ENCODE measurements at places on chromosomes 4 and X.

DNA sequence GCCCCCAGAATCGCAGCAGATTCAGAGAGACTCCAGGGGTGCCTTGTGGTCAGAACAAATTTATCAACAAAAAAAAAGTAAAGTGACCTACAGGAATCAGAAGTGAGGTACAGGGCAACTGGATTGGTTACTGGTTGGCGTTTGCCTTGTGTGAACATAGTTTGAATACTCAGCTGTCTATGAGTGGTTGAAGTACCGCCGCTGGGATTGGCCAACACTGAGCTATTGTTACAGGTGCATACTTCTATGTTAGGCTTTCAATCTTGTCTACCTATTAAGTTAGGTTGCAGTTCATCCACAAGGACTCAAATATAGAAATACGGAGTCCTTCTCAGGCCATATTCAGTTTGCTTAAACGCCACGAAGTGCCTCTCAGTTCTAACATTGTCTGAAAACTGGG is 993.5 kb upstream of the PRKX start:
- no peaks in the 10 kb centered on the region for H3K4me1 ChIP-seq
- no peaks in the 10 kb centered on the region for H3K27me3 ChIP-seq
- no peak for DNase-seq
- no peaks in the 10 kb centered on the region for H3K36me3 ChIP-seq

DNA sequence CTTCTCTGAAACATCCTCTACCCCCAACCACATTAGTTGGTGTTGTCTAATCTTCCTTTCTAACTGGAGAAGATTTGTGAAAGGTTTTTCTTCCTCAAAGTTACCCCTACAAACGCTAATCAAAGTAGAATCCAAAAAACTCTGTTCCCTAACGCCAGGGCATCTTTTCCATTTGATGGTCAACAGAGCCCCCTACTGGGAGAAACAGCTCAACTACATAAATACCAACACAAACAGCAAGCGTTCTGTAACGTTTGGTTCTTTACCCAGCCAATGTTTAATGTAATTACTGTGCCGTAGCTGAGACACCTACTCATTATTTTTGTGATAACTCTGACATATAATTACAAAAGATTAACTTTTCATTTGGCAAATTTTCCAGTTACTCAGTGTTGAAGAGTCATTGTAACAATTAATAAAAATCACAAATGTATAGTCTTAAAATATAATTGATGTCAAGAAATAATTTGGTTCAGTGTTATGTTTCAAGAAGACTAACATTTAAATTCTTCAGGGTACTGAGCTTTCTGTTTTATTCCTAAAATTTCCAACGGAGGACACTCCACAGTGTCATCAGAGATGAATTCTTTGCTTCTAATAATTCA is 94.9 kb upstream of the TBC1D9 start:
- peak; percentile 3 for DNase-seq
- H3K4me1 ChIP-seq, result no peaks in the 10 kb centered on the region
- no peaks in the 10 kb centered on the region for H3K36me3 ChIP-seq
- no peak overlapping the region for H3K4me3 ChIP-seq
- peaks cover 2% of the 10 kb centered on the region for H3K27me3 ChIP-seq

GRCh38 chrX:77771601-77772000 is 14.4 kb downstream of the ATRX start:
- peaks cover 11% of the 10 kb centered on the region for H3K4me1 ChIP-seq
- no peaks in the 10 kb centered on the region for H3K27me3 ChIP-seq
- H3K4me3 ChIP-seq, result no peak overlapping the region
- H3K27ac ChIP-seq, result no peak overlapping the region

GRCh38 chrX:96621811-96622210 is 62.8 kb upstream of the DIAPH2 start:
- H3K4me1 ChIP-seq, result no peaks in the 10 kb centered on the region
- no peak overlapping the region for H3K4me3 ChIP-seq
- no peak overlapping the region for H3K27ac ChIP-seq

DNA sequence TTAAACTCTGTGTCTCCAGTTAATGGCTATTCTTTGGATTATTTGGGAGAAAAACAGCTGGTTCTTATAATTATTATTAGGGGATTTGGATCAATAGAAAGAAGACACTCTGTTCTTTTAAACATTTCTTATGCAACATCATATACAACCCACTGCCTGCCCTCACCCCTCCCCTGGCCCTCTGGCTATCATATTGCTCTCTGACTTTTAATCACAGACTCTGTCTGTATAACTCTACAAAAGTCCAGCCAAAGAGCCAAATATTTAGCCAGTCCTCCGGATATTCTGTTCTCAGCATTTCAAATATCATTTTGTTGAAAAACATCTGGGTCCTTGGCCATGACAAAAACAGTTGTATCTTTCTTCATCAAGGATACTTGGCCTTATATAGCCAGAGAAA is 19.0 kb upstream of the PACRGL start:
- H3K4me3 ChIP-seq, result no peak overlapping the region
- no peaks in the 10 kb centered on the region for H3K4me1 ChIP-seq
- DNase-seq, result no peak

DNA sequence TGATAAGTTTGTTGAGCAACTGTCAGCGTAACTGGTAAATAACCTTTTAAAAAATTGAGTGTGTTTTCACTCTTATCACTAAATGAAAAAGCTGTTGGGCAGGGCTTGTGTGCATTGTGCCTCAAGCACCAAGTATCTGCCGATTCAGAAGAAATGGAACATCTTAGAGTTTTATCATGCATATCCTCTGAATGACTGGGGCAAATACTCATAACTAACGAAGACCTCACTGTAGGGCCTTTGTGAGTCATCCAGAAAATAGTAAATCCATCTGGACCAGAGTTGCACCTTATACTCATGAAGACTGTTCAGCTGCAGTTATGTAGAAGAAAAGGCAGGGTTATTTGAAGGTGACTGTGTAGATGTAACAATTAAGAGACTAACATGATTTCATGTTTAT is 222.1 kb downstream of the CAMK2D start:
- DNase-seq, result no peak
- peaks cover 39% of the 10 kb centered on the region for H3K4me1 ChIP-seq

DNA sequence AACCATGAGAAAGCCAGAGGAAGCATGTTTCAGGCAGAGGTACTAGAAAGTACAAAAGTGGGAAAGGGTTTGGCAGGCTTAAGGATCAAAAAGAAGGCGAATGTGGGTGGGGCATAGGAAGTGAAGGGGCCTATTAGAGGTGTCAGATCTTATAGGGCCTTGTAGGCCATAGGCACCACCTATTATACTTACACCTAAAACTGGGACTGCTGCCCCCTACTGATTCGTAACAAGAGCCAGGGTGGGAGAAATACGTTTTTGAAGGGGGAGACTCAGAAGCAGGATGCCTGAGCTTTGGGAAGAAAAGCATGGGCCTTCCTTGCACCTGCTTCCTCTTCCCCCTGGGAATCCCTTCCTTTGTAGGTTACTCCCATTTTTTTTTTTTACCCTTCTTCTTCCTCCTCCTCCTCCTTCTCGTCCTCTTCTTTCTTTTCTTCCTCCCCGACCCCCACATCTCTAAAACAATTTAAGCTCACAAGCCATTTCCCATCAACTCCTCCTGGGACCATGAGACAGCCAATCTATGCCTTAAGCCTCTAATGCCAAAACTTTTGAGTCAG is 40.7 kb upstream of the GPC3 start:
- no peak overlapping the region for H3K27ac ChIP-seq
- no peak overlapping the region for H3K4me3 ChIP-seq
- no peaks in the 10 kb centered on the region for H3K36me3 ChIP-seq
- H3K4me1 ChIP-seq, result peaks cover 10% of the 10 kb centered on the region

GRCh38 chrX:312621-313331 is 5.8 kb downstream of the GTPBP6 start:
- H3K4me1 ChIP-seq, result no peaks in the 10 kb centered on the region
- DNase-seq, result no peak
- H3K4me3 ChIP-seq, result no peak overlapping the region
- no peaks in the 10 kb centered on the region for H3K27me3 ChIP-seq
- no peak overlapping the region for H3K27ac ChIP-seq

- no peak overlapping the region for H3K4me3 ChIP-seq
- no peak overlapping the region for H3K27ac ChIP-seq
- no peaks in the 10 kb centered on the region for H3K27me3 ChIP-seq
Measured at GRCh38 chr4:60033826-60034225, 1166.3 kb upstream of the ADGRL3 start.

GRCh38 chr4:66795724-66796123 is 749.6 kb downstream of the CENPC start:
- no peaks in the 10 kb centered on the region for H3K27me3 ChIP-seq
- H3K27ac ChIP-seq, result no peak overlapping the region
- no peak for DNase-seq
- no peaks in the 10 kb centered on the region for H3K36me3 ChIP-seq

GRCh38 chrX:46770817-46771163 is 11.9 kb upstream of the SLC9A7 start:
- peaks cover 2% of the 10 kb centered on the region for H3K27me3 ChIP-seq
- no peaks in the 10 kb centered on the region for H3K36me3 ChIP-seq
- no peak overlapping the region for H3K4me3 ChIP-seq
- no peaks in the 10 kb centered on the region for H3K4me1 ChIP-seq
- DNase-seq, result no peak

- H3K27me3 ChIP-seq, result no peaks in the 10 kb centered on the region
- DNase-seq, result no peak
- no peaks in the 10 kb centered on the region for H3K36me3 ChIP-seq
- no peak overlapping the region for H3K27ac ChIP-seq
Measured at GRCh38 chrX:133307637-133308498, 89.7 kb upstream of the TFDP3 start.

- H3K27me3 ChIP-seq, result no peaks in the 10 kb centered on the region
- no peaks in the 10 kb centered on the region for H3K36me3 ChIP-seq
- DNase-seq, result no peak
- no peaks in the 10 kb centered on the region for H3K4me1 ChIP-seq
- H3K4me3 ChIP-seq, result no peak overlapping the region
- H3K27ac ChIP-seq, result no peak overlapping the region
Measured at GRCh38 chrX:33726281-33727160, 405.6 kb downstream of the FAM47A start.

DNA sequence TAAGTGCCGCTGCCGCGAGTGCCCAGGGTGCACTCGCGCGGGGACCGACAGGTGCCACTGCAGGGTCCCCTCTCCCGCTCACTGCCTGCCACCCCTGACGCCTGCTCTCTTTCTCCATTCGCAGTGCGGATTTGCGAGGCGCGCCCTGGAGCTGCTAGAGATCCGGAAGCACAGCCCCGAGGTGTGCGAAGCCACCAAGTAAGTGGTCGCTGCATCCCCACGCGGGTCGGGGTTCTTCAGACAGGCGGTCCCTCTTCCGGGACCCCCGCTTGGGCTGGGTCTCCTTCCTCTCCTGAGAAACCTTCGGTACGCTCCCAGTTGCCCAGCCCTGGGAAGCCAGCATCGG is 547 bp downstream of the GUCY1A1 start:
- H3K27me3 ChIP-seq, result peaks cover 68% of the 10 kb centered on the region
- peaks cover 2% of the 10 kb centered on the region for H3K36me3 ChIP-seq
- no peak overlapping the region for H3K27ac ChIP-seq
- peak; percentile 5 for DNase-seq

GRCh38 chr4:81319657-81320056 is 104.6 kb upstream of the PRKG2 start:
- no peak for DNase-seq
- no peak overlapping the region for H3K4me3 ChIP-seq
- H3K27me3 ChIP-seq, result no peaks in the 10 kb centered on the region
- no peaks in the 10 kb centered on the region for H3K36me3 ChIP-seq

DNA sequence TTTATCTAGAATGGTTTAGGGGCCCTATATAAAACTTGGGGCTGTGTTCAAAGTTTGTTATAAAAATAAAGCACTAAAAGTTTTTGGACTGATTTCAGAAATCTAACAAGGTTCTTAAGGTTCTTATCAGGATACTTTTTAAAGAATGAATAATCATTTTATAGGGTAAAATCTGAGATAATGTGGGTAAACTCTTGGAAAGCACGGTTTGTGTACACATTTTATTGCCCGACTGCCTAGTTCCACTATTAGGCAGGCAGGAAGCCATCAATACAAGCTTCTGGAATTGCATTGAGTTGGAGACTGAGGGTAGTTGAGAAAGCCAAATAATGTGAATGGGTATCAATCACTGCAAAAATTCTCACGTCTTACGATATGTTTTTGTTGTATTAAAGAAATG is 331.0 kb upstream of the PITX2 start:
- H3K36me3 ChIP-seq, result no peaks in the 10 kb centered on the region
- H3K4me1 ChIP-seq, result no peaks in the 10 kb centered on the region
- DNase-seq, result no peak
- no peak overlapping the region for H3K4me3 ChIP-seq
- H3K27ac ChIP-seq, result no peak overlapping the region

- no peak overlapping the region for H3K27ac ChIP-seq
- H3K36me3 ChIP-seq, result no peaks in the 10 kb centered on the region
- H3K4me3 ChIP-seq, result no peak overlapping the region
- no peaks in the 10 kb centered on the region for H3K4me1 ChIP-seq
- DNase-seq, result no peak
Measured at GRCh38 chr4:69056921-69057550, 39.2 kb upstream of the UGT2B7 start.

- no peaks in the 10 kb centered on the region for H3K27me3 ChIP-seq
- H3K36me3 ChIP-seq, result no peaks in the 10 kb centered on the region
- no peak for DNase-seq
- H3K4me1 ChIP-seq, result no peaks in the 10 kb centered on the region
- H3K4me3 ChIP-seq, result no peak overlapping the region
- H3K27ac ChIP-seq, result no peak overlapping the region
Measured at GRCh38 chr4:156659570-156659969, 312.0 kb downstream of the PDGFC start.

DNA sequence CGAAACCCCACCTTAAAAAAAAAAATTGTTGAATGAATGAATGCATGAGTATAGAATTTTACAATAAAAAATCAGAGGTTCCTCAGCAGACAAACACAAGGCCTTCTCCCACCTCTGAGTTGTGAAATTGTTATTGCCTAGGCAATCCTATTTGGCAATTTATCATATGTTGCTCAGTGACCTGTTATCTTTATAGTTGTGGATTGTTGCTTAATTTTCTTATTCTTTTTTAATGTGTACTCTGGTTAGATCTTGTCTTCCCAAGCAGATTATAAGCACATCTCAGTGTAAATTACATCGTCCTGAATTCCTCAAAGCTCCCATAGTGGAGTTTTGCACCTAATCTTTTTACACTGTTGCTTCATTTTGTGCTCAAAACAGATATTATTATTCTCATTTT is 71.9 kb downstream of the RBM47 start:
- DNase-seq, result no peak
- H3K27me3 ChIP-seq, result peaks cover 3% of the 10 kb centered on the region
- peaks cover 36% of the 10 kb centered on the region for H3K4me1 ChIP-seq
- no peak overlapping the region for H3K4me3 ChIP-seq
- H3K36me3 ChIP-seq, result peaks cover 1% of the 10 kb centered on the region

DNA sequence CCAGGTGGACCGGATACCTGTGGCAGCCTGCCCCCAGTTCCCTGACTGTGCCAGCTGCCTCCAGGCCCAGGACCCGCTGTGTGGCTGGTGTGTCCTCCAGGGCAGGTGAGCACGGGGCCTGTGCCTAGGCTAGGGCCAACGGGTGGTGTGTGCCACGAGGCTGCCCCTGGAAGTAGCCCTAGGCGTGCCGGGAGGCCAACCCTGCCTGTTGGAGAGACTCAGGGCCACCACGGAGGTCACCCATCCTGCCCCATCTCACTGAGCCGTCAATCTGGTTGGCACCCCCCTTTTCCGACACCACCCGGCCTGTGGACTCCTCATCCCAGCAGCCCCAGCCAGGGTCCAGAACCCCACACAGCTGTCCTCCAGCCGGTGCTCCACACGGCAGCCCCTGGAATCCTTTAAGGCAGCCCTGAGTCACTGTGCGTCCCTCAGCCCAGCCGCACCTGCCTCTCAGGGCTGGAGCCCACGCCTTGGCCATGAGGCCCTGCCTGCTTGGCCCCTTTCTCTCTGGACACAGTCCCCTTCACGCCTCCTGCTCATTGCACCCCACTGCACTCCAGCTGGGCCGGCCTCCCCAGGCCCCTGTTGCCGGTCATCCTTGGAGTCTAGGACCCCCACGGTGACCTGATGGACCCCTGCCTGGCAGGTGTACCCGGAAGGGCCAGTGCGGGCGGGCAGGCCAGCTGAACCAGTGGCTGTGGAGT is 5.3 kb downstream of the PLXNB3 start:
- no peak for DNase-seq
- no peaks in the 10 kb centered on the region for H3K36me3 ChIP-seq
- no peak overlapping the region for H3K27ac ChIP-seq
- H3K27me3 ChIP-seq, result peaks cover 5% of the 10 kb centered on the region

Measured in activated T-helper 1 cell treated with anti-CD3 and anti-CD28 coated beads, Interleukin-12 subunit alpha, Interleukin-12 subunit beta, Interleukin-2, Interleukin-4 antibody, amounts not matched to agents 30 ng/mL and 10 ng/mL and 1 ng/mL, durations not matched to agents 14 hours and 24 hours and 36 hours (primary cell).